ENCODE measurements at places on chromosomes 7 and 10.

DNA sequence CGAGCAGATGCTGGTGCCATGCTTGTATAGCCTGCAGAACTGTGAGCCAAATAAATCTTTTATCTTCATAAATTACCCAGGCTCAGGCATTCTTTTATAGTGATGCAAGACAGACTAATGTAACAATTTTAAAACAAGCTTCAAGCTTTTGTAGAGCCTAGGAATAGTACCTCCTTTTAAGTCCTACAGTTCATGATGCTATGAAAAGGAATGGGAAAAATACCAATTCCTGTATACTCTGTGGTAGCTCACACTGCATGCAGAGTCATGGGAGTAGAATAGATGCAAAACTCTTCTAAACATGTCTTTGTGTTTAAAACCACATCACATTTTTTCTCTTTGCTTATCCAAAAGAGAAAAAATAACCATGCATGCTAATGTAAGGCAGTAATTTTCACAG lies 66.6 kb upstream of the WNT16 start:
- DNase-seq, result no peak

DNA sequence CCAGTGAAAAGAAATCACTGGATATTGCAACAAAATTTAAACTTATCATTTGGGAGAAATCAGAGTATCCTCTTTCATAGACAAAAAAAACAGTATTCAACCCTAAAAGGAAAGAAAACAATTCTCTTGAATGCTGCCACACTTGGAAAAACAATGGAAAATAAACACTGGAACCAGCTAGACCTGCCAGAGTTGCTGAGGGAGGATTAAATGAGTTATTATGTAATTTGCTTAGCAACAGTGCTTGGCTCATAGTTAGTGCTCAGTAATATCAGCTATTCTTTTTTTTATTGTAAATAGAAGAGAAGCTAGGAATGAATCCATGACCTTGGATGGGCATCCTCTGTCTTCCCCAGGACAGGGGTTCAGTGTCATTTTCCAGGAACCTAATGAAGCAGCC lies 11.0 kb upstream of the ZNF273 start:
- DNase-seq, result no peak

- DNase-seq, result no peak
Measured at GRCh38 chr10:103546401-103546800, 52.9 kb downstream of the NEURL1 start.

DNA sequence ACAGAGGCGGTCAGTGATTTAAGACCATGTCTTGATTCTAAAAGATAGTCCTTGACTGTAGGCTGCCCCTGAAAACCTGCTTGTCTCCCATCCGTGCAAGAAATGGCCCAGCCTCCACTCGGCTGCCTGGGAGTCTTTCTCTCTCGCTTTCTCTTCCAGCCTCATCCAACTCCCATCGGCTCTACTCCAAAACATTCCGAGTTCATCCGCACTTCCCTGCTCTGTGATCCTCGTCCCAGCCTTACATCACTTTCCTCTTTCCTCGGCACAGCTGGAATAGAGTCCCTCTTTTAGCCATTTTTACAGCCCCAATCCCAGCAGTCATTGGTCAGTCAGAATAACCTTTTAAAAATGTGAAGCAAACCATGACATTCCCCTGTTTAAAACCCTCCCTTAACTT lies 135.1 kb downstream of the TAX1BP1 start:
- no peak for DNase-seq

GRCh38 chr10:43573250-43574000 lies 991 bp downstream of the ZNF239 start:
- no peak for DNase-seq

GRCh38 chr10:95508730-95509129 lies 52.4 kb downstream of the SORBS1 start:
- DNase-seq, result no peak

GRCh38 chr10:13062803-13063202 lies 37.2 kb upstream of the OPTN start:
- no peak for DNase-seq

- DNase-seq, result no peak
Measured at GRCh38 chr7:29177963-29178600, 16.5 kb upstream of the CHN2 start.

GRCh38 chr7:6198689-6199595 lies 73.5 kb downstream of the CYTH3 start:
- DNase-seq, result no peak

DNA sequence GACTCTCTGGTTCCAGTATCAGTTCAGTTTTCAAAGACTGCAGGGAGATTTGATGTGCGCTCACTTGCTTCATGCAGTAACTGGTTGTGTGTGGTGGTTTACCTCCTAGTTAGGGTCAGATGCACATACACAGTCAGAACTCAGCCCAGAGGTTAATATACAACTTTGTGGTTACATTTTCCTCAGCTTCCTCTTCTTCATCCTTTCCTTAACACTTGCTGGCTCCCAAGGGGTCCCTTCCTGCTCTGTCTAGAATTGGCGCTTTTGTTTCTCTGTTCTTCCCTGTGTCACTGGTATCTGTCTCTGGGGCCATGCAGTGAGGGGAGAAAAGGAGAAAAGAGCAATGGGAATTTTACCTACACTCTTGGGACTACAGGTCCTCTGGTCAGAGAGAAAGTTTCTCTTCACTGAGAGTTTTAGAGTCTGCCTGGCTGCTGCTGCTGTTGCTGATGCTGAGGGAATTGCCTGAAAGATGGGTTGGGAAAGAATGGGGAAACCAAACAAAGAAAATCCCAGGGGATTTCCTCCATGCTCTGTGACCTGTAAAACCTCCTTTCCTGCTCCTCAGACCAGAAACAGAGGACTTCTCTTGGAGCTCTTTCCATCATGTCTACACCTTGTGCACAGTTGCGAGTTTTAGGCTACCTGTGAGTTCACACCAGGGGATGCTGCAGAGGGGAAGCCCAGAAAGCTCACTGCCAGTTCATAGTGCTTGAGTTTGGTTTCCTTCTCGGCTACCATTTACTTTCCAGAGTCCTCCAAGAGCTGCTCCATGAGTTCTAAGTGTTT lies 74.6 kb downstream of the WDFY4 start:
- no peak for DNase-seq

DNA sequence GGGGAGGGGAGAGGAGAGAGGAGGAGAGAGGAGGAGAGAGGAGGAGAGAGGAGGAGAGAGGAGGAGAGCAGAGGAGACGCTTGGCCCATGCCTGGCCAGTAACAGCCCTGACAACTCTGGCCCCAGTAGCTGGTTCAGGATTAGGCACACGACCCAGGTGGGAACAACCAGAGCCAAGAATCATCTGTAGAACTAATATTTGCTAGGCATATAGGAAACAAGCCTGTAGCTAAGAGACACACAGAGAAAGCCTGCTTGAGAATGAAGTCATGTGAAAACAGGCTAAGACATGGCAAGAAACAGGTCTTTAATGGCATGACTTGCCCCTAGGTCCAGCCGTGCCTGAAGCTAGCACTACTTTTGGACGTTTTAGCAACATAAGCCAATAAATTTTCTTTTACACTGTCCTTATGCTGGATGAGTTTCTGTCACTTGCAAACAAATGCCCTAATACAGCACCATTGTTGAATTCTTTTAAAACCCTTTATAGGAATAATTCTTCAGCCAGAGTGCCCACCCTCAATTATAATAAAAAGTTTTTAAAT lies 17.5 kb downstream of the OSBPL3 start:
- no peak for DNase-seq

GRCh38 chr7:108249453-108249852 lies 119.3 kb upstream of the LAMB4 start:
- no peak for DNase-seq

- DNase-seq, result no peak
Measured at GRCh38 chr10:70412356-70412755, 8.4 kb downstream of the EIF4EBP2 start.

- DNase-seq, result no peak
Measured at GRCh38 chr10:60281331-60281730, 108.3 kb downstream of the ANK3 start.

- DNase-seq, result no peak
Measured at GRCh38 chr7:127254163-127254684, 1.5 kb upstream of the GRM8 start.

GRCh38 chr10:114115661-114116445 lies 58.1 kb downstream of the CCDC186 start:
- DNase-seq, result no peak

GRCh38 chr10:43939939-43940820 lies 291.5 kb upstream of the ZNF32 start:
- no peak for DNase-seq

DNA sequence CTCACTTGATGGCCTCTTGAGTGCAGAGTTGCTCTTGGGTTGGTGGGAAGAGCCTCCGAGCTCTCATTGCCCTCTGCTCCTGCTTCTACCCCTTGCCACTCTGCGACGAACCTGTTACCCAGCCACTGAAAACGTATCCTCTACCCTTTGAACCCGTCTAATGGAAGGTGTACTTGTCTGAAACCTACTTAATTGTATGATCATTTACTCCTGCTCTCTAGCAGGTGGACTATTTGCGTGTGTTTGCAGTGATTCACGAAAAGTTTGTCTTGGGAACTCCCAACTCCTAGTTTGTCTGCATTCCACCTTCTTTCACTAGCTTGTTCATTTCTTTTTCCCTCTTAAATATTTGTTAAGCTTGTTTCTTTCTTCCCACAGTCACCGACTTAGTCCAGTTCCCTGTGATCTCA lies 503 bp downstream of the CROT start:
- DNase-seq, result no peak

- DNase-seq, result no peak
Measured at GRCh38 chr10:126062131-126063032, 166.0 kb downstream of the FANK1 start.

- DNase-seq, result no peak
Measured at GRCh38 chr7:45118292-45118691, 6.8 kb upstream of the TBRG4 start.

GRCh38 chr7:100572949-100573675 lies 588 bp downstream of the SAP25 start:
- DNase-seq, result no peak

DNA sequence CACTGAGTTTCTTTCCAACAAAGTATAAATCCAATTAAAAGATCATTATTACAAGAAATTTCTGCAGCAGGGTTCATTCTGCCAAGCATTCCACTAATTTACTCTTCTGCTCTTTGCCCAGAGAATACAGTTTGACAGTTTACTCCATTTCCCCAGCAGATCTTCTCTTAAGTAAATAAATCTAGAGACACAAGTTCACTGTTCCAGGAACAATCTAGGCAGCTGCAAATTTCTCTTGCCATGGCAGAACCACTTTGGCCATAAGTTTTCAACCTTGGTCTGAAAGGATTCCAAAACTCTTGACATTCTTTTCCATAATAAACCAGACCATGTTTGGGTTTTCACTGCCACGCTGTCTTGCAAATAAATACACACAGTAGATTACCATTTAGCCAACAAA lies 11.5 kb downstream of the RGS10 start:
- DNase-seq, result no peak

DNA sequence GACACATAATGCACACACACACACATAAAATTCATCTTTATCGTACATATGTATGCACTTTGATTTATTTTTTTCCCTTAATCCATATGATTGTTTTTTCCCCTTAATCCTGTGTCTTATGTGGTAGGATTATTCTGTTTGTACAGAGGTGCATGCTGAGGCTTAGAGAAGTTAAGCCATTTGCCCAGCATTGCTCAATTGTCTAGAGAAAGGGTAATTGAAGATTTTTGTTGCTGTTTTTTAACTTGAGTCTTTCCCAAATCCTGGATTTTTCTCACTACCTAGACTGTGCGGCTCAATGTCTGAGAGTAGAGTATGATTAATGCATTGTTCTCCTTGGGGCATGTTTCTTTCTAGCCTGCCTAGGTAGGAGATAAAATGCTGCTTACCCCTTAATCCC lies 35.0 kb downstream of the WBP1L start:
- DNase-seq, result no peak

- DNase-seq, result peak; percentile 37
Measured at GRCh38 chr10:80498833-80499741, 38.6 kb upstream of the SH2D4B start.

DNA sequence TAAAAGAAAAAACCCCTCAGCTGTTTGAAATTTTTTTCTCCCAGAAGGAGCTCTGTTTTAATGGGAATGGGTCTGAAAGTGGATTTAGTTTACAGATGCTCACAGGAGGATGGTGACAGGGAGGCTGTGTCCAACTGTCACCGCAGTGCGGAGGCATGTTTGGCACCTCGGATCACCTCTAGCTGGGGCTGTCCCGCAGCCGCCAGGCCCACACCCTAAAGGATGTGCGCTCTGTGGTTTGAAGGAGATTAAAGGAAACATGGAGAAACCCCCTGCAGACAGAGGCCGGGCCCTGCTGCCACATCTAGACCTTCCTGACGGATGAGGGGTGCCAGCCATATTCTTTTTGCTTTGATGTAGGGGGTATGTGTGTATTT lies 160.6 kb downstream of the DNAJB6 start:
- no peak for DNase-seq

DNA sequence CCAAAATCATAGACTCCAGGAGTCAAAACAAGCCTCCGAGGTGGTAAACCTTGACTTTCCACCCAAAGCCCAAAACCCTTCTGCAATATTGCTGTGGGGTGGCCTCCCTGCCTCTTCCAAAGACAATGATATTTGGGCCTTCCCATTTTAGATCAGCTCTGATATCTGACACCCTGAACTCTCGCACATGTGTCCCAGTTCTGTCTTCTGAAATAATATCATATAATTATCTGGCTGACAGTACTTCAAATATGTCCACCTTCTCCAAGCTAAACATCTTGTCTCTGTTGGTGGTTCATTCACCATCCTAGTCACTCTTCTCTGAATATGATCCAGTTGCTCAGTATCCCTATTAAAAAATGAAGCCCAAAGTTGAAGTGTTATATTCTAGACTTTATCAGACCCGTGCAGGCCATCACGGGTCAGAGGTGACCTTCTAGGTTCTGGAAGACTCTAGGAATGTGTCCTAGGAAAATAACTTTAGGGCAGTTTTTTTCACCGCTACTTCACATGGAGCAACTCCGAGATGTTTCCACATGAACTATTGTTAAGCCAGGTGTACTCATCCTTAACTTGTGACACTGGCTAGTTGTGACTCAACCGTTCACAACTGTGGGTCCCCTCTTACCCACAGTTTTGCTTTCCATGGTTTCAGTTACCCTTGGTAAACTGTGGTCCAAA lies 6.3 kb downstream of the TECTB start:
- no peak for DNase-seq
